ENCODE measurements at places on chromosomes 5 and 9. TPM values are rescaled to one million over a fixed set of nuclear protein-coding genes. Genes with fewer than 3 reads are reported as not detected.

Gene GABRA1
- total RNA-seq = not detected

Gene AFAP1L1
- total RNA-seq = 4.8 TPM

Gene LCN15
- not detected for total RNA-seq

Gene NCS1
- total RNA-seq = 27.8 TPM

Gene SHC3
- total RNA-seq = 0.02 TPM

Gene LEAP2
- total RNA-seq = 2.9 TPM

Gene CCIN
- not detected for total RNA-seq
